Stimulated activated CD4-positive, alpha-beta T cell treated with anti-CD3 and anti-CD28 coated beads, Interleukin-15, amount 100 ng/mL, for 1 hour (primary cell): ENCODE measurements at places on chromosomes 3 and 15.

GRCh38 chr3:74500257-74500656 lies 114.2 kb downstream of the CNTN3 start:
- no peak for DNase-seq

- DNase-seq = no peak
Observed at GRCh38 chr3:73493543-73494308, 131.0 kb downstream of the PDZRN3 start.

DNA sequence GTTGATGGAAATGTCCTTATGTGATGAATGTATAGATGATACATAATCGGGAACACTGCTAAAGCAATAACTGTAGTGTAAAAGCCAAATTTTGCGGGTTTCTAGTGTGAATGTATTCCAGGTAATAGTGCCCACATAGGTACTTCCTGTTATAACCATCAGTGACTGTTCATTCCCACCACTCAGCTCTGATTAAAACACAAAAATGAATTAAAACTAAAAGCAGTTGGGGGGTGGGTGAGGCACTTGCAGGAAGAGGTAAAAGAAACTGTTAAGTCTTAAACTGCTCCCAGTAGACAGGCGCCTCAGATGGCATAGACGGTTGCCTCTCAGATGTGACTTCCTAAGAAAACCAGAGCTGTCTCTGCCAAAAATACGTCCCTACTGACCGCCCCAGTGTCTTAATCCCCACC lies 893 bp upstream of the MTHFS start:
- DNase-seq = no peak

GRCh38 chr3:10505050-10505790 lies at the start of gene ATP2B2:
Gene ATP2B2, minus strand, starts transcription at chr3:10505586. Its CDS starts 56,043 bp downstream, at chr3:10449543.
- DNase-seq = no peak

- no peak for DNase-seq
Observed at GRCh38 chr3:185207931-185208746, 45.7 kb downstream of the EHHADH start.

DNA sequence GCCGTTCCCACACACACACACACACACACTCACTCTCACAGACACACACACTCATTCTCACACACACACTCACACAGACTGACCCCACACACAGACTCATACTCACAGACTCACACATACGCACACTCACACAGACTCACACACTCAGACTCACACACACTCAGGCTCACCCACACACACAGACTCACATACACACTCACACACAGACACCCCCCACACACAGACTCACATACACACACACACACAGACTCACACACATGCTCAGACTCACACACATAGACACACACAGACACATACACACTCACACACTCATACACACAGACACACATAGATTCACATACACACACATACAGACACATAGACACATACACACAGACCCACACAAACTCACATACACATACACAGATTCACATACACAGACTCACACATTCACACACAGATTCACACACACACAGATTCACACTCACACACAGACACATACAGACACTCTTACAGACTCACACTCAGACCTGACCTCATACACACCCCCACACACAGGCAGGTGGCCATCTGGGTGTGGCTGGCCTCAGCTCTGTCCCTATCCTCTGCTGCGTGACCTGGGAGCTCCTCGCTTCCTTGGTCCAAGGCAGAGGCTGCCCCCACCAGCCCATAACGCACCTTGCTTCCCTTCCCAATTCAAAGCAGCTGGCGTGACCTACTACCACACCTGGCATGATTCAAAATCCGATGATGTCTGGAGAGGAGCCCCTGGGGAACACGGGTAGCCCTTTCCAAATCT lies 1.9 kb downstream of the C3orf22 start:
- DNase-seq = no peak

GRCh38 chr3:188217726-188218125 lies 63.8 kb downstream of the LPP start:
- DNase-seq = no peak

- DNase-seq = no peak
Observed at GRCh38 chr15:65086680-65087111, 10.2 kb downstream of the KBTBD13 start.

- DNase-seq = no peak
Observed at GRCh38 chr3:49132437-49133225, at the start of gene LAMB2. Gene LAMB2, minus strand, starts transcription at chr3:49133050. Its CDS starts 183 bp downstream, at chr3:49132867.

GRCh38 chr15:87638554-87639083 lies 617.9 kb downstream of the NTRK3 start:
- DNase-seq = no peak

GRCh38 chr15:74988007-74988800 lies 7.2 kb upstream of the SCAMP5 start:
- DNase-seq = no peak

DNA sequence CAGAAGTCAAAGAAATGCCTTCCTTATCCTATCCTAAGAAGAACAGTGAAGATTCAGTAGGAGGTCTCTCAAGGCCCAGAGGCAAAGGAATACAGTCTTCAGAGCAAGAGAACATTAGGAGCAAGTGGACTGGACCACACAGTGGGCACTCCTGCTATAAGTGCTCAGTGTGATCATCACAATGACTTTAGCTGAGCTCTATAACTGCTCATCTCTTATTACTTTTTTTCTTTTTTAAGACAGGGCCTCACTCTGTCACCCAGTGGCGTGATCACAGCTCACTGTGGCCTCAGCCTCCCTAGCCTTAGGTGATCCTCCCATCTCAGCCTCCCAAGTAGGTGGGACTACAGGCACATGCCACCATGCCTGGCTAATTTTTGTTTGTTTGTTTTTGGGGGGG lies 48.1 kb downstream of the COL8A1 start:
- DNase-seq = no peak

GRCh38 chr15:39414201-39414600 lies 166.7 kb upstream of the THBS1 start:
- DNase-seq = no peak

- no peak for DNase-seq
Observed at GRCh38 chr3:161920196-161920595, 423.6 kb downstream of the OTOL1 start.

DNA sequence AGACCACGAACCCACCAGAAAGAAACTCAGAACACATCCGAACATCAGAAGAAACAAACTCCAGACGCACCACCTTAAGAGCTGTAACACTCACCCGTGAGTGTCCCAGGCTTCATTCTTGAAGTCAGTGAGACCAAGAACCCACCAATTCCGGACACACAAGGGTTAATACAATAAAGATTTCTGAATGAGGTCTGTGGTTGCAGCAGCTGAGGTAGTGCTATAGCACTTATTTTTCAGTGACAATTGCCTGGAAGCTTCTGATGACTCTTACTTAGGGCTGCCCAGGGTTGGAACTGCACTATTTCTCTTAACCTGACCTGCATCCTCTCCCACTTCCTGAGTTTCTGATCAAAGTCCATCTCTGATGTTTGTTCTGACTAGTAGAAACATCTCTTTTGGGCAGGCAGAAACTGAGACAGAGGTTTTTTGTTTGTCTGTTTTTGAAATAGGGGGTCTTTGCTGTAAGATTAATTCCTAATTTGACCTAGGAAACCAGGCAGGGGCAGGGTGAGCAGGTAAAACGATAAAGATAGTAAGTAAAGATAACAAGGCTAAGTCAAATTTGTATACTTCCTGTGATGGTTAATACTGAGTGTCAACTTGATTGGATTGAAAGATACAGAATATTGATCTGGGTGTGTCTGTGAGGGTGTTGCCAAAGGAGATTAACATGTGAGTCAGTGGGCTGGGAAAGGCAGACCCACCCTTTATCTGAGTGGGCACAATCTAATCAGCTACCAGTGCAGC lies 169.1 kb downstream of the GAP43 start:
- no peak for DNase-seq

- DNase-seq = no peak
Observed at GRCh38 chr3:5096336-5097008, 25.6 kb upstream of the ARL8B start.
